ENCODE measurements at places on chromosomes 11 and 22.

DNA sequence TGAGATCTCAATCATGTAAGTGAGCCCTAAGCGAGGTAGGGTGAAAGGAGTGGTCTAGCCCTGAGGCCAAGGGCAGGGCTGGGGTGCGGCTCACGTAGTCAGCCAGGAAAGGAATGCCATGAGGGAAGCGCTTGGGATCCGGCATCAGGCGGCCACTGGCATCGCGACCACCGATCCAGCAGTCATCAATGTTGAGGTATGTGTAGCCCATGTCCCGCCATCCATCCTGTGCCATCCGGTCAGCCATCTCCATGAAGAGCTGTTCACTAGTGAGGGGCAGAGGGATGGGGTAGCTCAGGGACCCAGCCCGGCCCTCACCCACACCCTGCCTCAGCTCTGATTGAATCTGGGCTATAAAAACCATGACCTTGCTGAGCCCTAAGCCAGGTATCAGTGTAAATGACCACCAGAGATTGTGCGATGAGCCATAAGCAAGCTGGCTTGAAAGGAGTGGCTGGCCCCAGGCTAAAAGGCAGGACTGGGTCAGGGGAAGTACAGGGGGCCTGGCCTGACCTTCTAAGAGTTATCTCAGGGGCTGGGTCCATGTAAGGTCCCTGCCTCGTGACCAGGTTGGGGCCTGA is 2.9 kb downstream of the NAGA start:
- no peak for DNase-seq

- no peak for DNase-seq
Observed at GRCh38 chr11:1306186-1307162, 3.0 kb downstream of the TOLLIP start.

DNA sequence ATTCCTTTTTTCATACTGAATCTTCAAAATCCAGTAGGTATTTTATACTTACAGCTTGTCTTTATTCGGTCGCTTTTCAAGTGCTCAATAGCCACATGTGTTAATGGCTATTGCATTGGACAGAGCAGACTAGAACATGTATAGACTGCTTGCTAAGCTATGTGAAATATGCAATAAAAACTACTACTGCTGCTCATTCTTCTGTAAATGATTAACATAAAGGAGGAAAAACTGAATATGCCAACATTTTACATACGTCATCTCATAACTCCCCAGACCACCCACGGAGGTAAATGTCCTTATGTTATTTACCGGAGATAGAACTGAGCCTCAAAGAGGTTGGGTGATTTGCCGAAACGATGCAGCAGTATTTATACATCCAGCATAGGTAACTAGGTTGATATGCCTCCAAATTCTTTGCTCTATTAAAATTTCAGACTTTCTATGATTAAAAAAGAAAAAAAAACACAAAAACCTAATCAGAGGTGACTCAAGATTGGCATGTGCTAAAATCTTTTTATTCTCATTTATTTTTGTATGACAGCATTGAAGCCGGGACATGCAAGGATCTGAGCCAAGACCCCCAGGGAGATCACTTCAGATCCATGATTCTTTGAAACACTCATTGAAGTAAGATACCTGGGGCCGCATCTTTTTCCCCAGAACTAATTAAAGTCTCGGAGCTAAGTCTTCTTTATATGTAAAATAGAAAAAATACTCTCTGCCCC is 78.5 kb upstream of the OR5AK2 start:
- DNase-seq: no peak

DNA sequence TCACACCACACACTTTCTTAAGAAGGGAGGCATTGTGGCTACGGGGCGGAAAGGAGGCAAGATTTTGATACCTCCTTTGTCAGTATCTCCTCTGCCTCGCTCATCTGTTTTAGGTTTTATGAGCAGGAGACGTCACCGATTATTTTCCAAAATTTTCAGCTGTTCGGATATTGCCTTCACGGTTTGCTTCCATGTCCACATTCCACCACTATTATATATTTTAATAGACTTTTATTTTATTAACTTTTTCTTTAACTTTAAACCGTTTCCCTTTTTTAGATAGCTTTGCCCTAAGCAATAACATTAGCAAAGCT is 33.7 kb upstream of the CREB3L1 start:
- DNase-seq: no peak

DNA sequence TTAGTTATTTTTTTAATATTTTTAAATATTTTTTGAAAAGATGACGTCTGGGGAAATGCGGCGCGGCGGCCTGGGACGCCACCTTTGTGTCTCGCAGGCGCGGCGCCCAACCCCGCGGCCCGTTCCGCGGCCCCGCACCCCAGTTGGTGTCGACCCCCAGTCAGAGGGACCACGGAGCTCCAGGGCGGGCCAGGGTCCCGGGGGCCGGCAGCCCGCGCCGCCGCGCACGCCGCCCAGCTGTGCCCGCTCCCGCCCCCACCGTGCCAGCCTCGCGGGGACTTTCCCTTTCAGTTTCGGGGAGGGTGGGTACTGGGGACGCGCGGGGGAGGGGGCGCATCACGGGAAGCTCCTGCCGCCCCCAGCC is 1.6 kb downstream of the CCND1 start:
- no peak for DNase-seq

DNA sequence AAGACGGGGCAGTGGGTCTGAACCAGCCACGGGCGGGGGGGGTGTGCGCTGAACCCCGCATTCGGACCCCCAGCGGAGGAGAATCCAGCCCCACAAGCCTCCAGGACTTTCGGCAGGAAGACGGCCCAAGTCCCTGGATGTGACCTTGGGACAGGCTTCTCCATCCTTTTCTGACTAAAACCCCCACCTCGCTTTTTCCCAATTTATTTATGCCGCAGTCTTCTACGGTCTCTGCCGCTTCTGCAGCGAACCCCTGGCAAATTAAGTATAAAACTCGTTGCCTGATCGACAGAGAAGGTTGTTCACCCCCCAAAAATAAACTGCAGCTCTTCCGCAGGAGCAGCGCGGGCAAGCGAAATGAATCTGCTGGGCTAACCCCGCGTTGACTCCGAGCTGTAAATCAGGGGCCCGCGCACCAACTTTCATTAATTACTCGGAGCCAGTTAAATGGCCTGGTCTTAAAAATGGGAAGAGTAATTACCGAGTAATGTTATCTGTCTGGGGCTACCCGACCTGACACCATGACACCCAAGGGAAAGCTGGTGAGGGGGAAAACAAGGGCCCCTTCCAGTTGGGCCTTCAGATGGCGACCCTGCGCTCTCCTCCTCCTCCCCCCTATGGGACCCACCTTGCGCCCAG is 6.6 kb downstream of the WT1 start:
- DNase-seq: no peak

- DNase-seq: peak; percentile 80
Observed at GRCh38 chr11:83194281-83195142, 1.0 kb downstream of the ANKRD42 start.

GRCh38 chr11:95567685-95568084 is 221.9 kb downstream of the FAM76B start:
- no peak for DNase-seq

DNA sequence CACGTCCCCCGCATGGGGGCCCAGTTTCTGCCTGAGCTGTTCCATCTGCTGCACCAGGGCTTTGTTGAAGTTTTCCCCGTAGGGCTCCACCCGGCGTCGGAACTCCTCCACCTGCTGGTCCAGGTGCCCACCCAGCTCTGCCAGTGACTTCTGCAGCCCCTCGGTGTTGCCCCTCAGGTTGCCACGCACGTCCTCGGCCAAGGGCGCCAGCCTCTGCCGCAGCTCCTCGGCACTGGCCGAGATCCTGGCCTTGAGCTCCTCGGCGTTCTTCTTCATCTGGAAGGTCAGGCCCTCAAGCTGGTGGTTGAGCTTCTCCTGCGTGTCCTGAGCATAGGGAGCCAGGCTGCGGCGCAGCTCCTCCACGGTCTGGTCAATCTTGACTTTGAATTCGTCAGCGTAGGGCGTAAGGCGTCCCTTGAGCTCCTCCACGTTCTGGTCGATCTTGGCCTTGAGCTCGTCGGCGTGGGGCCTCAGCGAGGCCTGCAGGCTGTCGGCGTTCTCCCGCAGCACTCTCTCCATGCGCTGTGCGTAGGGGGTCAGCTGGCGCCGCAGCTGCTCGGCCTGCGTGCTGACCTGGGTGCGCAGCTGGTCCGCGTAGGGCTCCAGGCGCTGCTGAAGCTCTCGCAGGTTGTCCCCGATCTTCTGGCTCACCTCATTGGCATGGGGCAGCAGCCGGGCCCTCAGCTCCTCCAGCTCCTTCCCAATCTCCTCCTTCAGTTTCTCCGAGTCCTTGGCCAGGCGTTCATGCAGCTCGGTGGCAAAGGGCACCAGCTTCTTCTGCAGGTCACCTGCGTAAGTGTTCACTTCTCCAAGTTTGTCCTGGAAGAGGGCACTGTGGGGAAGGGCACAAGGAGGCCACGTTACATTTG is 1.8 kb downstream of the APOA4 start:
- DNase-seq: no peak

- no peak for DNase-seq
Observed at GRCh38 chr11:32171445-32171844, 80.6 kb downstream of the RCN1 start.

GRCh38 chr11:98155696-98156095 is 865.1 kb upstream of the CNTN5 start:
- no peak for DNase-seq

GRCh38 chr11:46120346-46121300 is 631 bp downstream of the PHF21A start:
- DNase-seq: peak; percentile 80

- no peak for DNase-seq
Observed at GRCh38 chr22:40638261-40638660, 1.7 kb upstream of the MRTFA start.

- peak; percentile 46 for DNase-seq
Observed at GRCh38 chr11:41499429-41499828, 40.0 kb upstream of the LRRC4C start.

DNA sequence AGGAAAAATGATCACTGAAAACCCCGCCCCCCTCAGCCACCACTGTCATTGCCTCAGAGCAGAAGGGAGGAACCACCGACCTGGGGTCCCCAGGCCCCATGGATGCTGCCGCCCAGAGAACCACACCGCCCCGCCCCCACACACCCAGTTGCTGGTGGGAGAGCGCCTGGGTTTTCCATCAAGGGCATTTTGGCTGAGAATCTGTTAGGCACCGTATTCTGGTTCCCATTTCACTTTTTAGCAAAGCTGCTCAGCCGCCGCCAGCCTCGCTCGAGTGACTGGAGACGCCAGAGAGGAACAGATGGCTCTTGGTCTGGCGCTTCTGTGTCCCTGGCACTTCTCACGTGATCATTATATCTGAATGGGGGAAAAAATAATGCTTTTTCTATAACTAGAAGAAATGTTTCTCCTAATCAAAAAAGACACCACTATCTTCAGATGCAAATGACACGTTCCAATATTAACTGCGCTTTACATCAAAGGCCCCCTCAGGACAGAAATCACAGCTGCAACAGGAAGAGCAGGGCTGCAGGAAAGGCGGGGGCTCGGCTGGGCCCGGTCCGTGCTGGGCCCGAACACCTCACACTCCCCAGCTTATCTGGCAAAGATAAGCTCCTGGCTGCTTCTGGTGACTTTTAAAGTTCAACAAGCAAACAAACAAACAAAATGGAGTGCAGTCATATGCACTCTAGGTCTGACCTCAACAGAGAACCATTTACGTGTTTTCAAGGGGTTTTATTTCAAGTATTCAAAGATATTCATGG is 149.8 kb downstream of the MPPED1 start:
- DNase-seq: no peak

GRCh38 chr22:48824712-48825651 is 1002.7 kb downstream of the BRD1 start:
- DNase-seq: no peak

- DNase-seq: no peak
Observed at GRCh38 chr11:36022882-36023281, 79.0 kb downstream of the LDLRAD3 start.

- DNase-seq: no peak
Observed at GRCh38 chr11:75507571-75507970, 18.2 kb downstream of the GDPD5 start.

- no peak for DNase-seq
Observed at GRCh38 chr11:103871923-103872551, 164.4 kb upstream of the DDI1 start.

GRCh38 chr11:44837661-44838060 is 110.9 kb downstream of the TSPAN18 start:
- DNase-seq: no peak

DNA sequence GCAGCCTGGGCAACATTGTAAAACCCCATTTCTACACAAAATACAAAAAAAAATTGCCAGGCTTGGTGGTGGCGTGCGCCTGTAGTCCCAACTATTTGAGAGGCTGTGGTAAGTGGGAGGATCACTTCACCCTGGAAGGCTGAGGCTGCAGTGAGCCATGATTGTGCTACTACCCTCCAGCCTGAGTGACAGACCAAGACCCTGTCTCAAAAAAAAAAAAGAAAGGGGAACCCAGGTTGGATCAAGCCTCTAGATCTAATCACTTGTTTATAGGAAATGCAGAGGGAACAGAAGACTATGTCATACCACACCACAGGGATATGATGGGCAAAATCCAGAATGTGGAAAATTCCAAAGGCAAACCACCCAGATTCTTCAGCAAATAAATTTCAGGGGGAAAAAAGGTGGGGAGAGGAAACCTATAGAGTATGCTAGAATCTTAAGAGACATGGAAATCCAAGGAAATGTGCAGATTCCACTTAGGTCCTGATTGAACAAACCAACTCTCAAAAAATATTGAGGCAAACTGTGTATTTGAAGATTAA is 16.5 kb upstream of the MALAT1 start:
- no peak for DNase-seq

DNA sequence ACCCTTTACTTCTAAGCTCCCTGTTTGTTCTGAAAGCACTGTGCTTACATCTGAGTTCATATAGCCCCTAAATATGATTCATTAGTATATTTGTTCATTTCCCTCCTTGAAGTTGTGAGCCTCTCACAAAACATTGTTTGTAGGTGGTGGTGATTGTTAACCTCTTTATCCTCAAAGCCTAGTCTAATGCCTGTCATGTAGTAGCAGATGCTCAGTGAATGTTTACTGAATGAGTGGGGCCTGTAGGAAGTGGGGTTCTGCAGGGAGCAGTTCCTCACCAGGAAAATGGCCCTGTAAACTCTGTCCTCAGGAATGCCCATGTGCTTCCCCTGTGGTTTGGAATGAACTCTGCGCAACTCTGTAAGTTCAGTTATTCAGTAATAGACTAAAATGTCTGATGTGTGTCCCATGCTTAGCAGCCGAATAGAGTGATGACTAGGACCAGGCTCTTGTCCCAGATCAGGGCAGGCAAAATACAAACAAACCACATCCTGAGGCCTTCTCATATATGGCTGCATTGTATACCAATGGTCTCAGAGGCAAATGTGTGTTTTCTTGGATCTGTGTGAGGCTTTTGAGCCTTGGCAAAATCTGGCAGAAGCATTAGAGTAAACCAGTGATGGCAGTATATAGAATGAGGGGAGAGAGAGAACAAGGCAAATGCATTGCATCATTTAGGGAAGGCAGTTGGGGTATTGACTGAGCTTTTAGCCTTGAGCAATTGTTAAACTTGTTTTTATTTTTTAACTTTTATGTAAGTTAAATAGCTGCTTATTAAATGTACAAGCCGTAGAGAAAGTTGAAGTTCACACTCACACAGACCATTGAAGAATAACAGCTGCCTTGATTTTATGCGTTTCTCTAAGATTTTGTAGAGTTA is 91.4 kb upstream of the BIRC3 start:
- no peak for DNase-seq

DNA sequence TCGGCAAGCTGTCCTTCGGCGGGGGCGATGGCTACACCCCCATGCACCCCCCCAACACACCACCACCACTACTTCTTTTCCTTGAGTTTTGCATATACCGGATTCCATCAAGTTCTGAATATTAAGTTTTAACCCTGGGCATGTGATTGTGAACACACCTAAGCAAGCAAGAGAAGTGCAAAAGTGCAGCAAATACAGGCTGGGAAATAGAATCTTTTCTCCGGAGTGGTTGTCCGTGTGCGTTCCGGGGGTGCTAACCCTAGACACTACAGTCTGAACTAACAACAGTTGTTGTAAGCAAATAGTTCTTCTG is 574 bp downstream of the PRSS23 start:
- DNase-seq: no peak

GRCh38 chr22:18101536-18101935 is 9.1 kb upstream of the TUBA8 start:
- no peak for DNase-seq
